ENCODE measurements at places on chromosomes 11 and 22. TPM values are rescaled to one million over a fixed set of nuclear protein-coding genes. Genes with fewer than 3 reads are reported as not detected.

- DNase-seq: no peak
These were observed 4.5 kb downstream of the FTH1 start for GRCh38 chr11:61963016-61963281.

DNA sequence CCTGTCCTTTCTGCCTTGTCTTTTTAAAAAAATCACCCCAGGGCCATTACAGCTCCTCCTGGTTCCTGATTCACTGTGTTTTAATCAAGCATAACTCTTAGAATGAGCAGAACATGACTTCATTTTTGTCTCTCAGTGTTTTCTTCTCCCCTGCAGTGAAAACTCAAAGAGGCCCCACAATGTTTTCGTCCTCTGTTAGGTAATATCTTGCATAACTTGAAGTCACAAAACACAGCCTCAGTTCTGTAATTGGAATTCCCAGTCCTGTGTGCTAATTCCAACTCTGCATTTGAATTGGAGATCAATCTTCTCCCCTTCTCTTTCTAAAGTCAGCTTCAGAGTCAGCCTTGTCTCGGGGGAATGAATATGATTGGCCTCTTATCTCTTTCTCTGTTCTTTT is 186.5 kb upstream of the NAV2 start:
- no peak for DNase-seq

- no peak for DNase-seq
These were observed 34.0 kb upstream of the EMID1 start for GRCh38 chr22:29171721-29172120.

Gene DNAJB7
- polyA plus RNA-seq: 0.99 TPM

Data from renal pelvis (tissue), 12 donors.